ENCODE measurements at places on chromosomes 1 and 21.

DNA sequence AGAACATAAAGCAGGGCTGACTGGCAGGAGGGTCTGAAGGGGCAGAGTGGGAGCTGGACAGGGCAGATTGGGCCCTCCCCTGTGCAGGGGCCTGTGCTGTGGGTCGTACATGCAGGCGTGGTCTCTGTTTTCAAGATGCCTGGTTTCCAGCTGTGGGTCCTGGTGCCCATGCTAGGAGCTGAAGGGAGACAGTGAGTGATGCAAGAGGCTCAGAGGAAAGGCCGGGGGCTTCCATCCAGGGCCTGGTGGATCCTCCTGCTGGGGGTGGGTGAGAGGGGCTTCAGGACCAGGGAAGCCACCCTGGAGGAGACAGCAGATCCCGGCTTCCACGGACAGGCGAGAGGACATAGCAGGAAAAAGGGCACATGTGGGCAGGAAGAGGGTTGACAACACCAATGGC lies 349.0 kb upstream of the VAMP3 start:
- no peak for DNase-seq

GRCh38 chr1:36665478-36666080 lies 182.9 kb upstream of the CSF3R start:
- no peak for DNase-seq

DNA sequence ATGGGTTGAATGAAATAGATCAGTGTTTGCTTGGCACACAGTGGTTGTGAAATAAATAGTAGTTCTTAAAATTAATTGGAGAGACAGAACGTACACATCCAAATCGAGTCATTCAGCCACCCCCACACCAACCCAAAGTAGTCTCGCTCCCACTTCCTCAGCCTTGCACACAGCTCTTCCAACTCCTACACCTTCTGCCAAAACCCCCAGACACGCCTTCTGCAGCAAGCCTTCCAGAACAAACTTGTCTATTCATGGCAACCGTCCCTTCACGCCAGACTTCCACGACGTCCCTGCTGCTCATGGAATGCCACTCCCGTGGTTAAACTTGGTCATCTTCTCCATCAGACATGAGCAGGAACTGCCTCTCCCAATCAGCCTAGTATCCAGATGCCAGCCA lies 37.5 kb upstream of the RD3 start:
- no peak for DNase-seq

DNA sequence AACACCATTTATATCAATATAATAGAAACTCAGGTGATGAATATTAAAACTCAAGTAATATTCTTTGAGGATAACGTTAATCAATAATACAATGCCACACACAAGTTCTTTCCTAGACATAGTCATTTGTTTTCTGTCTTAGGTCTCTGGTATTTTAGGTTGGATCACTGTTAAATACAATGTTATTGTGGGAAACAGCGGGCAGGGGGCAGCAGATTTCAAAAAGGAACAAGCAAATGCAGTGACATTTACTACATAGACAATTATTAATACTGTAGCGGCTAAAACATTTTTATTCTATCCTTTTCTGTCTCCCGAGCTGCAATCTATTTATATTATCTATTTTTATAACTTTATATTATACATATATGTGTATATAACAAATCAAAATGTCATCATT lies 186.4 kb upstream of the ZNHIT6 start:
- DNase-seq = no peak

DNA sequence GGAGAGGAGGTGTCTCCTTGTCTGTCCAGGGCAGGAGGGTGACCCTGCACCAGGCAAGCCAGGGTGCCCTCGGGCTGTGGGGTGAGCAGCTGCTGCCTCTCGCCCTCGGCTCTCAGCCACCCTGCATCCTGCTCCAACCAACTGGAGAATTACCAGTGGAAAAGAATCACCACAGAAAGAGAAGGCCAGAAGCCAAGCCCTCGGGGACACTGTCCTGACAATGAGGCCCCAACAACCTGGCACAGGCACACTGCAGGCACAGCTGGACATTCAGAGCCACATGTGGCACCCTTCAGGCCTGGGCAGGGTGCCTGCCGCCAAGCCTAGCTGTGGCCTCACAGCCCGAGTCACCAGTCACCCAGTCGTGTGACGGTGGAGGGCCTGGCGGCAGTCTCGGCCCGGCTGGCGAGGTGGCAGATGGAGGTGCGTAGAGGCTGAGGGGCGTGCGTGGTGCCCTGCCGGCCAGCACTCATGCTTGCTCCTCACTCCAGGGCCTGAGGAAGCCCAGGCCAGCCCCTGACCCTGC lies 12.0 kb downstream of the MEGF6 start:
- no peak for DNase-seq

DNA sequence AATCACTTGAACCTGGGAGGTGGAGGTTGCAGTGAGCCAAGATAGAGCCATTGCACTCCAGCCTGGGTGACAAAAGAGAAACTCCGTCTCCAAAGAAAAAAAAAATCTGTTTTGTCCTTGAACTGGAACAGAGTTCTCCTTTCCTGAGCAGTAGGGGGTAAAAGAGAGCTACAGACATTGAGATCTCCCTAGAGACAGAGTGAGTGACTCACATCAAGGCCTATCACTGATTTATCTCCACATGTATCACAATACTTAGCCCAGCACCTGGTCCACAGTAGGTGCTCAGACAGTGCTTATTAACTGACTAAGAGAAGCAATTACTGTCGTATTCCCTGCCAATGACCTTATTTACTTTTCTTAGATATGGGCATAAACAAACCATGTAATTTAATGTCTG lies 354.1 kb upstream of the C1orf87 start:
- no peak for DNase-seq

- no peak for DNase-seq
Measured at GRCh38 chr1:93816970-93817678, 61.9 kb downstream of the DNTTIP2 start.

DNA sequence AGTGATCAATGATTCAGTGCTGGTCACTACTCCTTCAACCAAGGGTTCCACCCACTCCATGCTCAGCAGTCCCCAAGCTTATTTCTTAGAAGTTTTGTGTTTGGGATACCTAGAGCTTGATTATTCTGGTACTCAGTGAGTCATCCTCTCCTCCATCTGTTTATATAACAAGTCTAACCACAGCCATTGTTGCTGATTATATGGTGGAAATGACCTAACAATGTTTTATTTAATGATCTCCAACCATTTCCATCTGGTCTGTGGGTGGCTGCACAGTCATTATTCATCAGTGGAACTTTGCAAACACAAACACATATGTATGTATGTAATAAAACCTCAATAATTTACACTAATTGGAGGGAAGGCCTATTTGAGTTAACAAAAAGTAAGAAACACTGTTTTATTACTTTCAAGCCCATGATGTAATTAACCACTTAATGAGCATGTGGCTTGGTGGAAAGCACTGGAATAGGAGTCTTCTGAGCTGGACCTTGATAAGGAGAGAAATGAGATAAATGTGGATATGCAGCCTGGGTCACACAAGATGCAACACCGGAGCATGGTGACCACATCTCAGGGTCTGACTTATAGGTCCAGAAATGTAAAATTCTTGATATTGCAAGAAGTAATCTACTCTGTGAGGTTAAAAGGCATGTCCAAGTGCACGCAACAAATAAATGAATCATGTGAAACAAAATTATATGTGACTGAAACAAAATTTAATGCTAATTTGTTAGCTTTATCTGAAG lies 99.0 kb upstream of the WLS start:
- no peak for DNase-seq

DNA sequence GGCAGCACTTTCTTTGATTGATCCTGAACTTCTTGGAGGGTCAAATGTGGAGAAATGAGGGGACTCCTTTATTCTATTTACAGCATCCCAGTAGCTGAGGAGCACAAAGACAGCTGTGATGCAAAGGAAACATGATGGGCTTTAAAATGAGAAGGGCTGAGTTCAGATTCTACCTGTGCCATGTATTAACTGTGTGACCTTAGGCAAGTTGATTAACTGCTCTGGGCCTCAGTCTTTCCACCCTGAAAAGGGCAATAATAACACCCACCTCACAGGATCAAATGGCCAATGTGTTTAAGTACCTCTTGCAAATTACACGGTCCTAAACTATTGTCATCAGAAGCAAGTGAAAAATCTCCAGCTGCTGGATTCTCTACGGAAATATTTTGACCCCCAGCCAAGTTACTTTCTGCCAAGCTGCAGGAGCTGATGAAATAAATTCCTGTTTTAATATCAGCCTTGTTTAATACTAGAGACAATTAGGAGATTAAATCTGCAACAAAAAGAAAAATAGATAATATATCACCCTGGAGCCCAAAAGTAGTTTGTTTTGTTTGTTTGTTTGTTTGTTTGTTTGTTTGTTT lies 15.7 kb downstream of the TMEM81 start:
- no peak for DNase-seq

DNA sequence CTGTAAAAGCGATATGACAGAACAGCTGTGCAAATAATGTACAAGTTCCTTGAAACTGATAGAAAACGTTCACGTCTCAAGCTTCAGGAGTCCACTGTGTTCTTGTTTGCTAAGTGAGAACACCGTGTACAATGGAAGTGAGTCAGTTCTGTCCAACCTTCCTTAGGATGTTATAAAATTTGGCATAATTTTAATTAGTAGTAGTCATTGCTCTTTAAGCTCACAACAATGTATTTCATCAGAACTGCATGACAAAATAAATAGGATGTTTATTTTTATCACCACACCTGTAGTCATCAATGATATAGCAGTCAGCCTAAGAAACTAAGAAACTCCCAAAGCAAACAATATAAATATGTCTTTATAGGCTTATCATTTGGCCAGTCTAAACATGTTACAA lies 53.0 kb downstream of the RGS2 start:
- DNase-seq = no peak

- DNase-seq = no peak
Measured at GRCh38 chr1:118223426-118223825, 38.4 kb upstream of the SPAG17 start.

- no peak for DNase-seq
Measured at GRCh38 chr1:226276077-226276682, 32.8 kb downstream of the LIN9 start.

DNA sequence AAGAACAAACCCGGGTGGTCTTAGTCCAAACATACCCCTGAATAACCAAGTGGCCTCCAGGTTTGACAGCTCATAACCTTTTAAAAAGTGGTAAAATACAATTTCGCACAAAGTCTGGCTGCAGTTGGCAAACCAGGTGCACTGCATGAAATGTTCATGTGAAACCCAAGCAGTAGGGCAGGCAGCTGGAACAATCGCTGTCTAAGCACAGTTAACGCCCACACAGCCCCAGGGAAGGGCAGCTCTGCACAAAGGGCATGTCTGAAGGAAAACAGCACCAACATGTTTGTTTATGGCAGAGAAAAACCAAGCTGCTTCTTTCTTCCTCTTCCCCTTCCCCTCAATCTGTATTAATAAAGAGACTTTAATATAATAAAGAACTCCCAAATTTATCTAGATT lies 49.5 kb downstream of the KIAA1614 start:
- no peak for DNase-seq

GRCh38 chr1:206558794-206559671 lies 51.7 kb downstream of the RASSF5 start:
- no peak for DNase-seq

DNA sequence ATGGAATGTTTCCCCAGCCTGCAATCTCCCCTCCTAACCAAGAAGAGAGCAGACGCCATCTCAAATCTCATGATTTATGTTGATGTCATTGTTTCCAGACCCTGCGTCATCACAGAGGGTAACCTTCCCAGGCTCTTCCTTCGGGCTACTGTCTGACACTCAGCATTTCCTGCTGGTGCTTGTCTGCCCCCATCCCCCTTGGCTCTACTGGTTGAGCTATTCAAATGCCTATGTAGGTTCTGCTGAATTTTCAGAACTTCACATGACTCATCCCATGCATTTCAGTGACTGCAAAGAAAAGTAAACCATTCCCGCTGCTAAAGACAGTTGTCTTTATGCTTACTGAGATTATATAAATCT lies 24.8 kb upstream of the ITPKB start:
- DNase-seq = no peak

DNA sequence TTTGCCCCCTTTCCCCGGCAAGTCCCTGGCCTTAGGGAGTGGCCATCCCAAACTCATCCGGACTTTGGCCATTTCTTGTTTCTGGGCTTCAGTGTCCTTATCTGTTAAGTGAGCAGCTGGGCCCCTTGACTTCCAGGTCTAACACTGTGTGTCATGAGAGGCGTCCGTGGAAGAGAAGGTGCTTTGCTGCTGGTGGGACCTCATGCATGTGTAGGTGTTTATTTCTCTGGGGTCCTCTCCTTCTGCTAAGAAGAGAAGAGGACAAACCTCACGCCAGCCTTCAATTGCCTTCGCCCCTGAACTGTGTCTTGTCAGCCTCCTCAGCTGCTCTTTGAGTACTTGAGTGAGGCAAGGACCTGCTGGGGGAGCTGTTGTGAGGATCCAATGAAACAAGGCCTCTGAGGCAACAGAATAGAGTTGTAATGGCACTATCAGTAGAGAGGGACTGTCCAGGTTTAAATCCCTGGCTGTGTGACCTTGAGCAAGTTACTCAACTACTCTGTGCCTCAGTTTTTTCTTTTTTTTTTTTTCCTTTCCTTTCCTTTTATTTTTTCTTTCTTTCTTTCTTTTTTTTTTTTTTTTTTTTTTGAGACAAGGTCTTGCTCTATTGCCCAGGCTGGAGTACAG lies 72.5 kb downstream of the RUNX3 start:
- DNase-seq = no peak

GRCh38 chr21:42193721-42194120 lies 25.2 kb upstream of the ABCG1 start:
- DNase-seq = no peak

DNA sequence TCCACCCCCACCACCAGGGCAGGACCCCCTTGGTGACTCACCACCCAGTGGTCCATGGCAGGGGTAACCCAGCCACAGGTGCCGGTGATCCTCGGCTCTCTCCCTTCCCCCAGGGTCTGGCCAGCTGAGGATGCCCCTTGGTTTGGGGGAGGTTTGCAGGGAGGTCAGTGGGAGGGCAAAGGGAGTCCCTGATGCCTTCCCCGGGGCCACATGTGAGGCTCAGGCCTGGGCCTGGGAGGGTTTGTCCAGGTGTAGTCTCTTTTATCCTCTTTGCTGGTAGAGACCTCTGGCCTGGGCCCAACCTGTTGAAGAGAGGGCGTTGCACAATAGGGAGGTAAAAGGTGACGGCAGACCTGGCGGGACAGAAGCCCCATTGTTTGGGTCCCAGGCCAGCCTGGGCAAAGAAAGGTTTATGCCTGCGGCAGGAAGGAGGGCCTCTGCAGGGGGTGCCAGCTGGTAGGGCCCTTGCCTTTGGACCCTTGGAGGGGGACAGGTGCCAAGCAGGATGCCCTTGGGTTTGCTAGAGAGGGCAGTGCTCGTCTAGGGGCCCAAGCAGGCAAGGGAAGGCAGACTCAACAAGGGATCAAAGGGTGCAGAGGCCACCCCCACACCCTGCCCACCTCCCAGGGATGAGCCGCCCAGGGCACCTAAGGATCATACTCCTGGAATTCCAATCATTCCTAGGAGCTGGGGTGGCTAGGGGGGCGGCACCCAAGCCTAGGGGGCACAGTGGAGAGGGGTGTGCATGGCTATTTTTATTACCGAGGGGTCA lies 760 bp upstream of the TINAGL1 start:
- no peak for DNase-seq

Measured in activated CD4-positive, alpha-beta T cell treated with anti-CD3 and anti-CD28 coated beads for 1 hour (primary cell).